ENCODE measurements at places on chromosomes 4 and X.

- no peak for DNase-seq
Measured at GRCh38 chrX:133981924-133982323, 3.5 kb downstream of the GPC3 start.

DNA sequence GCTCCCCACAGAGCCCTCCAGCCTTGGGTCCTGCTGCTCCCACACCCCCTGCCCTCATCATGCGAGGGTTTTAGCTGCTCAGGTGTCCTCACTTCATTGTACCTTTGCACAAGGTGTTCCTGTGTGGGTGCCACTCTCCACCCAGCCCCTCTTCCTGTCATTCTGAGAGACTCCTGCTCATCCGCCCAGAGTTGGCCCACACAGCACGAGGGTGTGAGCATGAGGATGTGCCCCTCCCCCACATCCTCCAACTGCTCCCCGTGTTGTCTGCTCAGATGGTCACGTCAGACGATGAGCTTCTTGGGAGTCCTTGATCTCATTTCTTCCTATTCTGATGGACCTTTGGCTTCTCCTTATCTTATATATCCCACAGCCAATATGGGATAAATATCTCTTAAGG, 53.2 kb downstream of the HTT-AS start:
- no peak for DNase-seq

DNA sequence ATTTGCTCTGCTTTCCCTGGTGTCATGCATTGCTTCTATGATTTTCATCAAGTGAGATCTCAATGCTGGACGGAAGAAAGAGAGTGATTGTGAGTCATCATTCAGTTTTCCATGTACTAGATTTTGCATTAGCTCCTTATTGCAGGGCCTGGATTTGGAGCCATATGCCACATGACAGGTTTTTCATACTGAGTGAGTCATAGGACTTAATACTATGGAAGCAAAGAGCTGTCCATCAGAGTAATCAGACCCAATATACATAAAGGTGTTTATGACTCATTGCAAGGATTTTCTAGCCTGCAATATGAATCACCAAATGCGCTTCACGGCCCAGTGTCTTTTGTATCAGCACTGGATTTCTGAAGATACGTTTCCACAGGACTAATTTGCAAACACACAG, 11.2 kb upstream of the TFDP3 start:
- DNase-seq = no peak

- no peak for DNase-seq
Measured at GRCh38 chrX:41258871-41259270, 75.1 kb upstream of the DDX3X start.

GRCh38 chrX:6223516-6223915, 5.2 kb downstream of the NLGN4X start:
- no peak for DNase-seq

GRCh38 chrX:130097507-130098209, 12.6 kb downstream of the ELF4 start:
- peak; percentile 7 for DNase-seq

DNA sequence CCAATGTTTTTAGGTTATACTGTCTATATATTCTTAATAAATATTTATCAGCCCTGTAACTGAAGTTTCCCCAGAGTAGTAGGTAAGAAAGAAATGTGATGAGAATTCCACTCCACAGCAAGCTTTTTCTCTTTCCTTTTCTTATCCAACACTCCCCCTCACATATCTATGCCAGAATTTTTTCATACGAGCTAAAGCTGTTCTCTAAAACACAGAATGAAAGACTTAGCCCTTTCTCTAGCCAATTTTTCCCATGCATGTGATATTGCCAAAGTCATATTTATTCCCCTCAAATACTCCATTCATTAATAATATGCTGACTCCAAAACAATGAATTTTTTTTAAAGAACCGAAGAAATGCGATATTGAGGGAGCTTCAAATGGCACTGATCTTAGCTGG, 32.3 kb downstream of the VEGFC start:
- no peak for DNase-seq

- peak; percentile 40 for DNase-seq
Measured at GRCh38 chr4:118270492-118270891, 82.3 kb downstream of the PRSS12 start.

DNA sequence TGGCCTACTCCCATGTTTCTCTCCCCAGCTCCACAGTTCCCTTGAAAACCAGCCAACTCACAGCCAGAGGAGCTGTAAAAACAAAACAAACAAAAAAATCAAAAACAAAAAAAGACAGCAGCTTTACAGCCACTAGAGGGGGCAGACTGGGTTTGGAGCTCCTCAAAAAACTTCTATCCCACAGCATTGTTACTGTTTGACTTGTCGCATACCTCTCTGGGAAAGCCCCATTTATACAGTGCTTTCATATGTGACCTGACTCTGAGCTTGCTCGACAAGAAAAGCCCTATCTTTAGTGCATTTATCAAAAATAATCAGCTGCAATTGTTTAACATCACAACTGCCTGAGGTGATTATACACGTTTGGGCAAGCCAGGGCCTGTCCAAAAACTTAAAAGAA, 21.6 kb downstream of the TSPAN6 start:
- no peak for DNase-seq

GRCh38 chr4:101419336-101420135, 72.2 kb upstream of the PPP3CA start:
- DNase-seq = peak; percentile 48

DNA sequence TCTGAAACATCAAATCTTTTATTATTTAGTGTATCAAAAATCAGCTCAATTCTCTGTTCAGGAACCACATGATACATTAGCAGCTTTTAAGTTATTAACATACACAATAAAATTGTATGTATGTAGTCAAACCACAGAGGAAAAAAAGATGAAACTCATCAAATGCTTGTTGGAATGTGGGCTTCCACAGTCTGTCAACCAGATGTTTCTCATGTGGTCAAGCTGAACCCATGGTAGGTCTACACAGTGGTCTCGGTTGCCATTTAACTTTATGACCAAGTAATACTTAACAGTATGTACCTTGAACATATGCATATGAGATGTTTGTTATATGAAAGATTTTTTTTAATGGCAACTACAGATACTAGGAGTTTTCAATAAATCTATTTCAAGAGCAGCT, 427.8 kb downstream of the IL15 start:
- DNase-seq = no peak

GRCh38 chr4:120902925-120903324, 19.6 kb downstream of the PRDM5 start:
- DNase-seq = no peak

GRCh38 chrX:32370456-32371205, 840.7 kb downstream of the DMD start:
- DNase-seq = no peak

DNA sequence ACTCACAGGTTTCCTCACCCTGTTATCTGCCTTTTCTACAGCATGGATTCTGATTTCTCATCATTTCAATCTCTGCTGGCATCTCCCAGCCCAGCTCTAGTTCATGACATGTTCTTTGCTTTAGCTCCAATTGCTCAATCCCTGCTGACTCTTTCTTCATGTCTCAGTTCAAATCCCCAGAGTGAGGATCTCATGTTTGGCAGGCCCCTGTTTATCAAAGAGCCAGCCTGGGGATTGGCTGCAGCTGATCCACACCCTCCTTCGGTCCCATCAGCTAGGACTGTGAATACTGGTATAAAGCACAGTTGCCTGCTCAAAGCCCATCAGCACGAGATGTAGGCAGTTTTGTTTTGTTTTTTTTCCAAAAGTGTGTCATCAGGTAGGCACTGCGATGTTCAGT, 14.4 kb upstream of the CC2D2A start:
- no peak for DNase-seq

DNA sequence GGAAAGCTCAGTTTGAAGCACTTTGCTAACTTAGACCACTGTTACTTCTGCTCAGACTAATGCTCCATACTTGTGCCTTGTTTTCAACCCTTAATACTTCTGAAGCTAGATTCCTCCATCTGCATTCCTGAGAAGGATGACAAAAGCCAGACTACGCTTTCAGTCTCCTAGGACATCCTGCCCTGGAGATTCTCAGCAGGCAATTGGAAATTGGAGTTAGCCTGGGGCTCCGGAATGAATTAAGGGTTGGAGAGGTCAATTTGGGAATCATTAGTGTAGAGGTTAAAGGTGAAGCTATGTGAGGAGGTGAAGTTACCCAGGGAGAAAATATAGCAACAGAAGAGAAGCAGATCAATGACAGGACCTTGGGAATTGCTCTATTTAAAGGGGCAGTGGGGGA, 215.9 kb upstream of the MBNL3 start:
- DNase-seq = no peak

- DNase-seq = no peak
Measured at GRCh38 chr4:142741995-142742394, 104.1 kb downstream of the INPP4B start.

DNA sequence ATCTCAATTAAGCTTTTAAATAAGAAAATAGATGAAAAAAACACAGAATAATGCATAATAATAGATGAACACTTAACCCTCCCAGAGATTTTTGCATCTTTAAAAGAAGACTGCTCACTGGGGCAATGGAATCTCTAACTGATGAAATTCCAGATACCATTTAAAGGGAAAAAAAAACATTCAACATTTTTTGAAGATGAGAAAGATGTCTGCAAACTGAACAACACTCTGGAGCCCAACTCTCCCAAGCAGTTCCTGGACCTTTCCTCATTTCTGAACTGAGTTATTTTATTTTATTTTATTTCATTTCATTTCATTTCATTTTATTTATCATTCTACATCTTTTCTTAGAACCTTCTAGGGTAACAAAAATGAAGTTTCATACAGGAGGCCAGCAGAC, 90.7 kb downstream of the CORIN start:
- no peak for DNase-seq

GRCh38 chr4:55169352-55169961, 44.1 kb upstream of the KDR start:
- DNase-seq = no peak

DNA sequence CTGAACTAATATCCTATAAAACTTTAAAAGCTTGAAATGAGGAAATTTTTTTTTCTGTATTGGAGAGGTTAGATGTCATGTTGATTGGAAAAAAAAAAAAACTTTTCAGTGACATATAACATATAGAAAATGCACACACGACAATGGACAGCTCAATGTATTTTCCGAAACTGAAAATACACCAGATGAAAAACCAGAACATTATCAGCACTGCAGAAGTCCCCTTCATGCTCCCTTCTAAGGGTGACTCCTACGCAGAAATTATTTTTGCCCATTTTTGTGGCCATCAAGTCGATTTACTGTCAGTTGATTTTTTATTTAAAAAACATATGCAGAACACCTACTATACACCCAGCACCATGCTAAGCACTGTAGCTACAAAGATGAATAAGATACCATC, 148.3 kb downstream of the APBB2 start:
- DNase-seq = no peak

GRCh38 chr4:57614257-57614932, 504.2 kb upstream of the IGFBP7 start:
- no peak for DNase-seq

- no peak for DNase-seq
Measured at GRCh38 chr4:22473268-22473667, 42.6 kb downstream of the ADGRA3 start.

DNA sequence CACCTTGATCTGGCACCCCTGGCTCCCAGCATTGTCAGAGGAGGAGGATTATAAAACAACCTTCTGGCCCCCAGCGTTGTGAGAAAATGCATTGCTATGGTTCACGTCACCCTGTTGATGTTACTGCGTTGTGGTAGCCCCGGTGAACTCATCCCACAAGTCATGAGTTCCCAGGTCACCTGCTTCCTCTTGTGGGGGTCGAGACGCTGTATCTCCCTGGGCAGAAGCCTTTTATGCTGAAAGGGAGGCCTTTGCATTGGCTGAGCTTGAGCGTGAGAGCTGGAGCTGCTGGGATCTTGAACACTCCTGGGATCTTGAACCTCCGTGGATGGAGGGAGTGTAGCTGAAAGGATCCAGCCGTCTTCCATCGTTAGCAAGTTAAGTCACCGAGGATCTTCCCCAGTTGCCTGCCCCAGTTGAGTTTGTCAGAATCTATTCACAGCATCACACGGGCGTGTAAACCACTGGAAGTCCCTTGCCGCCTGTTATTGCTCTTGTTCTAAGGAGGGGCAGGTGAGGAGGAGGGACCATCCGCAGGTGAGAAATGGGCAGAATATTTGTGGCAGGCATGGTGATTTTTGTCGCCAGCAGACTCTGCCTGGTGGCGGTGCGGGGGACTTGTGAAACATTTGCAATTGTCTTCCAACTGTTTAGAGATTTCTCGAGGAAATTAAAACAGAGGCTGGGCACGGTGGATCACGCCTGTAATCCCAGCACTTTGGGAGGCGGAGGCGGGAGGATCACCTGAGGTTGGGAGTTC, 299.9 kb downstream of the ASMT start:
- no peak for DNase-seq

GRCh38 chr4:76658231-76659102, 223.4 kb downstream of the SHROOM3 start:
- no peak for DNase-seq

GRCh38 chrX:107730298-107730655, 45.3 kb downstream of the TSC22D3 start:
- DNase-seq = no peak

GRCh38 chr4:7359400-7360062, 75.2 kb downstream of the PSAPL1 start:
- DNase-seq = peak; percentile 92

GRCh38 chr4:167775375-167775774, 317.0 kb upstream of the ANXA10 start:
- DNase-seq = no peak

GRCh38 chr4:8538076-8538702, 42.0 kb upstream of the GPR78 start:
- no peak for DNase-seq

GRCh38 chr4:124682384-124682783, 30.1 kb downstream of the ANKRD50 start:
- no peak for DNase-seq

DNA sequence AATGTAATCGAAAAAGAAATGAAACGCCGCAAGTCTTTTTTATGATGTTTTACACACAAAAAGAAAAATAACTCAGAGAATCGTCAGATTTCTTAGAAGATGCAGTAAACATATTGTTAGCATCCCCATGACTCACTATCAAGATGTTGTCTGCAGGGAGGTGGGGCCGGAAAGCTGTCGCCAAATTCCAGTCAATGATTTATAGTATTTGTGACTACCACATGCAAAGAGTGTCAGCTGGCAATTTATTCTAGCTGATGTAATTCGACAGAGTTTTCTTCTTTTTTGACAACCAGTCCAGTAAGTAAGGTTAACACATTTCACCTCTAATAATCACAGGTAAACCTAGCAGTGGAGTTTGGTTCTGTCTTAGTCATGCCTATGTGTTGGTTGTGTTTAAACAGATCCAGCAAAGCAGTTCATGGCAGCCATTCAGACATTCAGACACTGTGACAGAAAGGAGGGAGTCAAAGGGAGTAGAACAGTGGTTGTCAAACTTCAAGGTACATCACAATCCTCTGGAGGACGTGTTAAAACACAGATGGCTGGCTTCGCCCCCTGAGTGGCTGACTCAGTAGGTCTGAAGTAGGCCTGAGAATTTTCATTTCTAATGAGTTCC, 19.8 kb upstream of the PPP1R2C start:
- no peak for DNase-seq

DNA sequence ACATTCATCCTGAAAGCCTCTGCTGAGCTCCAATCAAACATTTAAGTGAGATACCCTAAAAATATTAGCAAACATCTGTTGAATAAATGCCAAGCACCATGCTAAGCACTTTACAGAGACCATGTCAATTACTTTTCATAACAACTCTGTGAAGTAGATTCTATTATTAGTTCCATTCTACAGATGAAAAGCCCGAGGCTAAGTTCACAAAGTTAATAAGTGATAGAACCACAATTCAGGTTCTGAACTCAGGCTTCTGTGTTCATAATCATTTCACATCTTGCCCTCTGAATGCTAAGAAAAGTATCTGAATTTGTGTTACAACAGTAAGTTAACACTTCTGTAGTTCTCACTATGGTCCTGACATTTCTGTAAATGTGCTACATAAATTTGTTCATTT, 27.4 kb downstream of the SEL1L3 start:
- no peak for DNase-seq

All from NCI-H2029 (cell line).